ENCODE measurements at places on chromosomes 7 and 10. TPM values are rescaled to one million over a fixed set of nuclear protein-coding genes. Genes with fewer than 3 reads are reported as not detected.
A peak's percentile ranks its signal among the peaks of the same experiment; 100 is the strongest.

Gene PTPRN2
- total RNA-seq: 32.2 TPM

Gene TAF5
- total RNA-seq: 11.5 TPM

Gene CYP2C19
- not detected for total RNA-seq

Gene FAS
- total RNA-seq: 2.3 TPM

Gene PROSER2
- 7.5 TPM for total RNA-seq

GRCh38 chr7:3710122-3710521 is 409.1 kb downstream of the SDK1 start:
- H3K27me3 ChIP-seq: no peaks in the 10 kb centered on the region
- H3K4me3 ChIP-seq: no peak overlapping the region
- H3K4me1 ChIP-seq: peaks cover 5% of the 10 kb centered on the region
- DNase-seq: no peak

- no peak for DNase-seq
- peaks cover 6% of the 10 kb centered on the region for H3K4me1 ChIP-seq
- H3K4me3 ChIP-seq: no peak overlapping the region
- H3K27me3 ChIP-seq: peaks cover 56% of the 10 kb centered on the region
- no peak overlapping the region for H3K27ac ChIP-seq
Measured at GRCh38 chr10:5981529-5981928, 4.2 kb upstream of the IL15RA start.

- DNase-seq: no peak
- H3K4me1 ChIP-seq: peaks cover 3% of the 10 kb centered on the region
- peaks cover 7% of the 10 kb centered on the region for H3K27me3 ChIP-seq
- H3K4me3 ChIP-seq: no peak overlapping the region
- no peak overlapping the region for H3K27ac ChIP-seq
Measured at GRCh38 chr10:89201345-89202032, 5.6 kb downstream of the CH25H start.

DNA sequence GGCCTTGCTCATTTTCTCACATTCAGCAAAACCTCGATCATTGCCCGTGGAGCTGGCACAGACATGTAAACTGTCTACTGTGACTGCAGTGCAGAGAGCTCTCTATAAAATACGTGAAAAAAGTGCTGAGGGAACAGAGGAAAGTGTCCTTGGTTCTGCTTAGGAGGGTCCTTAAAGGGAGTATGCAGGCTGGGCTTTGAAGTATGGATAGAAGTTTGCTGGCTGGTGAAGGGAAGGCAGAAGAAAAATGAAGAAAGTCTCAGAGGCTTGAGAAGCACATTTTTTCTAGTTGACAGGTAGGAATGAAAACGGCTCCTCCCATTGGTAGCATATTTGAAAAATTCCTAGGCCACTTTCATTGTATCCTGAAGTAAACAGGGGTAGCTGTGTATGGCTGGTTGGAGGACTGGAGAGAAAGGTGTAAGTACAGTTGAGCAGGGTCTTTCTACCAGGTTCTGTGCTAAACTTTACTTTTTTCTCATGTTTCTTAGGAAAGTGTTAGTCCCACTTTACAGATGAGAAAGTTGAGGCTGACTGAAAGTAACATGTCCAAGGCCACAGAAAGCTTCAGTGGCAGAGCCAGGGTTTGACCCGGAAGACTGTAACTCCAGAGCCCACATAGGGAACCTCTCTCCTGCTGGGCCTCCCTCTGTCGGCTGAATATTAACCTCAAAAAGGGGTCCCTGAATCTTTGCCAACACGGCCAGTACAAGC is 63.0 kb upstream of the PPIF start:
- H3K4me1 ChIP-seq: peaks cover 39% of the 10 kb centered on the region
- no peaks in the 10 kb centered on the region for H3K27me3 ChIP-seq
- no peak for DNase-seq
- H3K36me3 ChIP-seq: peaks cover 19% of the 10 kb centered on the region
- peak overlapping the region; percentile 0 for H3K4me3 ChIP-seq
- no peak overlapping the region for H3K27ac ChIP-seq

DNA sequence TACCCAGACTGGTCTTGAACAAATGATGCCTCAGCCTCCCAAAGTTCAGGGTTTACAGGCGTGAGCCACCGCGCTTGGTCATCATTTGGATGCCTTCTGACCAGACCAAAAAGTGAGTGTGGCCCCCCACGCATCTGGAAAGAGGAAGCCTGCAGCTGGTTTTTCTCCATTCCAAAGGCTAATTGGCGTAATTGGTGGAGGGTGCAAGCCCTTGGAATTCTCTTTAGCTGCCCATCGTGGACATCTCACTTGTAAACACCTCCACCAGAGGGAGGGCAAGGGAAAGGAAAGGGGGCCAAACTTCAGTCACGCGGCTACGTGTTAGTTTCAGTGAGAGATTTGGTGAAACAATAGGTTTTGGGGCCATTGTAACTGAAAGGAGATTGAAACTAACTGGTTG is 4.1 kb upstream of the ARHGAP21 start:
- H3K4me1 ChIP-seq: peaks cover 10% of the 10 kb centered on the region
- no peaks in the 10 kb centered on the region for H3K36me3 ChIP-seq
- DNase-seq: no peak
- no peak overlapping the region for H3K27ac ChIP-seq
- no peak overlapping the region for H3K4me3 ChIP-seq
